Stimulated activated CD8-positive, alpha-beta memory T cell treated with anti-CD3 and anti-CD28 coated beads, Interleukin-2, amount 100 ng/mL, for 48 hours (primary cell): ENCODE measurements at places on chromosomes 7 and 10.

- no peak for DNase-seq
These were observed 168.7 kb upstream of the HABP2 start for GRCh38 chr10:113384181-113384580.

GRCh38 chr7:33087858-33088257 lies 21.3 kb downstream of the RP9 start:
- no peak for DNase-seq

DNA sequence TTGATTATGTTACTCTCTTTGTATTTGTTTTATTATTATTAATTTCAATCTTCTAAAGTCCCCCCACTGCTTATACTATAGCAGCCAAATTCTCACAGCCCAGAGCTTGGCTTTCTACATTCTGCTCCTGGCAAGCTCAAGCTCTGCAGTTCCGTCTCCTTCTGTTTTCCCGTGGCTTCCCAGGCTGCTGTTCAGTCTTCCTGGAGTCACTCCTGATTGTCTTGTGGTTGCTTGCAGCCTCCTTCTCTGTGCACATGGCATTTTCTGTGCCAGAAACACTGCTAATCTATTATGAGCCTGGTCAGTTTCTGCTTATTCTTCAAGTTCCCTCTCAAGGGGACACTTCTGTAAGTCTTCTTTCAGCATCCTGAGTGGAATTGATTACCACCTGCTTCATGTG lies 533.7 kb upstream of the IGFBP3 start:
- no peak for DNase-seq

DNA sequence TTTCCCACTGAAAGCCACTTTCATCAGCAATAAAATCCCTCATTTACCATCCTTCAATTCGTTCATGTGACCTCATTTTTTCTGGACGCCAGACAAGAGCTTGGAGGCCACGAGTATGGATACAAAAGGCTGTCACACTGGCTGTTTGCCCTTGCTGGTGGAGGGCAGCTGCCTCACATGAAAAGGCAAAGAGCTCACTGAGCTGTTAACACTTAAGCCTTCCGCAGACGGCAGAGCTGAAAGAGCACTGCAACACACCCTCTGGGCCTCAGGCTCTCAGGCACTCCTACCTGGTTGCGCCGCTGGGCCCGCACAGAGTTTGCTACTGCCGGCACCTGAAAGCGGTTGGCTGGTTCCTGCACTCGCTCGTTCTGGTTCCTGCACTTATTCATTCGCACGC lies 193.5 kb downstream of the CFTR start:
- DNase-seq = no peak

GRCh38 chr7:9231630-9232121 lies 798.3 kb downstream of the NXPH1 start:
- DNase-seq = no peak

DNA sequence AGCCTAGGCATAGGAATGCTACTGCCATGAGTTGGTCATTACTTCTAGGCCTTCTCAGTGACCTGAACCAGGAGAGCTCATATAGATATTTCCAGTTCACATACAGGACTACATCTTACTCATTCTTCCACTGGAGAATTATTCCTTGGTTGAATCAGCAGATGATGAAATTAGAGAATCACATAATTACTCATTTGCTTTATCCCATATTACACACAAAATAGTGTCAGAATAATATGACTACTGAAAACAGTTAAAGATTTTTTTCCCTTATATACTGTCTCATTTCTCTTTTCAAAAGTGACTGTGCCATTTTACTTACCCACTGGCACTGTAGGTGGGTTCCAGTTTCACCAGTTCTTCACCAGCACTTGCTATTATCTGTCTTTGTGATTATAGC lies 18.5 kb downstream of the BMS1 start:
- DNase-seq = no peak

GRCh38 chr10:89677341-89677740 lies 24.0 kb upstream of the KIF20B start:
- DNase-seq = no peak

GRCh38 chr10:50322077-50322476 lies 70.8 kb upstream of the ASAH2 start:
- DNase-seq = no peak

GRCh38 chr7:157043745-157044144 lies 33.3 kb upstream of the MNX1 start:
- no peak for DNase-seq

DNA sequence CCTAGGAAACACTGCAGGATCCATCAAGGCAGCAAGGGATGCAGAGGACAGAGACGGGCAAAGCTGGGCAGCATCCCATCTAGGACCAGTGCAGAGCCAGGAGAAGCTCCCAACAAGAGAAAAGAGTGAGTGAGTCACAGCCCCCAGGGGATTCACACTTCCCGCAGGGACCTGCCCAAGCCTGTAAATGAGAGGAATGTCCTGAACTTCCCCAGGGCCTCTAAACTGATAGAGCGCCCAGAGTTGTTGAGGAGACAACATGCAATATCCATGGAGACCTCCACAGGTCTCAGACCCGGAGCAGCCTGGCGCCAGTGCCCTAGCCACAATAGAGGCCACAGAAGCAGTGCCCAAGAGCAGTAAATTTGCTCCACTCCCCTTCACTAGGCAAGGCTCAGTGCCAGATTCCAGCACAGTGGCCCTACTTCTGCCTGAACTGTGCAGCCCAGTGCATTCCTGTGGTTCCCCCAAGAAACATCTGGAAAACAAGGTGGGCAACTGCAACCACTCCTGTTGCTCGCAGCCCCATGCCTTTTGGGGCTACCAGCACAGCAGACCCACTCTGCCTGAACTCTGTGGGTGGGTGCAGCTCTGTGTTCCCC lies 567.5 kb downstream of the POM121L12 start:
- no peak for DNase-seq

- DNase-seq = no peak
These were observed 292.9 kb downstream of the LHFPL3 start for GRCh38 chr7:104621321-104621720.

DNA sequence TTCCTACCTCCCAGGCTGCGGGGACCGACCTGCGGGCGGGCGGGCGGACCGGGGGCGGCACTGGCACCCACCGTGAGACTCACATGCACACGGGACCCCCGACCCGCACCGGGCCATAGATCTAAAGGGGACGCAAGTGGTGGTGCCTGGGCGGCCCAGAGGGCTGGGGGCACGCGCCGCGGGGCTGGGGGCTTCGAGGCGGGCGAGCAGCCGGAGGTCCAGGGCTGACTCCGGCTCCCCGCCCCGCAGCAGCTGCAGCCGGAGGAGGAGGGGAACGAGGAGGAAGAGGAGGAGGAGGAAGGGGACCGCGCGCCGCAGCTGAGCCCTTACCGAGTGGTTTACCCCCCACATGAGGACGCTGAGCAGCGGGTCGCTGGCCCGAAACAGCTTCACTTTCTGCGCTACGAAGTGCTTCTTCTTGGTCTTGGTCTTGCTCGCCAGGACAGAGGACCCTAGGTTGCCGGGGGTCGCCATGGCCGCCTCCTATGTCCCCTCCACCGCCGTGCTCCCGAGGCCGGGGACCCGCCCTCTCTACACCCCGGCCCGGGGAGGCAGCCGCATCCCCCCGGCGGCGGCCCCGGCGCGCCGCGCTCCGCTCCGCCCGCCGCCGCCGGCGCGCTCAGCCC lies 412 bp downstream of the PIP4K2A start:
- peak; percentile 24 for DNase-seq

DNA sequence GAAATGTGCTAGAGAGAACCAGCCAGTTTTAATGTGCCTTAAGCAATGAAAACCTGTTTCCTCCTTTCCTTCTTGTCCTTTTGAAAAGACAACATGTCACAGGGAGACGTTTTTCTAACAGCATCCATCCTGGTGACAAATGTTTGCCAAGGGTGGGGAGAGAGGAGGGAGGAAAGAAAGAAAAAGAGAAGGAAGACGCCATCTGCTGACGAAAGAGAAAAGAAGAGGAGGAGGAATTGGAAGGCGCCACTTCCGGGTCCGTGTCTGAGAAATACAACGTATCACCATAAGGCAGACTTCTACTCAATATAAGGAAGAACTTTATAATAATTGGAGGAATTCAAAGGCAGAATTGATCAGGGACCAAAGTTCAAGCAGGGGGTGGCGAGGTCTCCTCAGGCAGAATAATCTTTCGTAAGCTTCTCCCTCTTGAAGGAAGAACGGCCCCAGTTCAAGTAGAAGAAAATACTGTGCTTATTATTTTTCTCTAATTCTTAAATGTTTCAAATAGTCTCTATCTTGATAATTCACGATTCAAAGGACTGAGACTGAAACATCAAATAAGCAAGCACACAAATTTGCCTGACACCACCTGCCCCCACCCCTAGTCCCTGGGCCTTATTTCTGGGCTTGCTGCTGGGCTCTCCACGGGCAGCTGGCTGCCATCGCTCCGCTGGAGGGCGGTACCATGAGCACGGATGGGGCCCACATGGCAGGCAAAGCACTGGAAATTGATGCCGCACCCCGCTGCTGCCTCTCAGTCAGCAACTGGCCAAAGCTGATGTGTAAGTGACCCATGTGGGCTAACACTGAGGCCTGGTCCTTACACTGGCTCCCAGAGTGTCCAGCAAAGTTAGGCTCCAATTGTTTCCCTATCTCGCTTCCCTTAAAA lies 273.7 kb upstream of the KLF14 start:
- no peak for DNase-seq

DNA sequence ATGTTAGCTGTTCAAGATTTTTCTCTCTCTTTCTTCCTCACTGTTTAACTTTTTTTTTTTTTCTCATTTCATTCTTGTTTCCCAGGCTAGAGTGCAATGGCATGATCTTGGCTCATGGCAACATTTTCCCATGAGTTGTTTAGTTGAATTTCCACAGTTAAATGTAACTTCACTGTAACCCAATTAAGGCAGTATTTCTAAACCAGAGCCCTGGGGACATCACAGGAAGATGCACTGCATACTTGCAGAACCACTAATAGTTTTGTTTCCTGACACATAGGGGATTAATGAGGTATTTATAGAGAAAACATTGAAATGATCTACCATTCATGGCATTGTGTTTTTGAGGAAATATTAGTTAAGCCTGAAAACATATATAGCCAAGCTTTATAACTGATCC lies 795.6 kb upstream of the GHITM start:
- DNase-seq = no peak

GRCh38 chr7:44062903-44063295 lies 2.5 kb downstream of the PGAM2 start:
- no peak for DNase-seq

DNA sequence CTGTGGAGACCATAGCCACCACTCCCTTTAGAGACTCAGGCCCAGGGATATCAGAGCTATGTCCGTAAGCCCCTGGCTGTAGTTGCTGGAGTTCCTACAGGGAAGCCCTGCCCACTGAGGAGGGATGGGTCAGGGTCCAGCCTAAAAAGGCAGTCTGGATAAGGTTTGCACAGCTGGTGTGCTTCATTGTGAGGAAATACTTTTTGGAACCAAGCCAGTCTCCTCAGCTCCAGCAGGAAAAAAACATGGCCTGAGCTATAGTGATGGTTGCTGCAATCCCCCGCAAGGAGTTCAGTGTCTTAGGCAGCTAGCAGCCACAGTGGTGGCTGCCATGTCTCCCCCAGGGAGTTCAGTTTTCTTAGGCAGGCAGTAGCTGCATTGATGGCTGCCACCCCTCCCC lies 52.6 kb upstream of the CYP2C8 start:
- no peak for DNase-seq

DNA sequence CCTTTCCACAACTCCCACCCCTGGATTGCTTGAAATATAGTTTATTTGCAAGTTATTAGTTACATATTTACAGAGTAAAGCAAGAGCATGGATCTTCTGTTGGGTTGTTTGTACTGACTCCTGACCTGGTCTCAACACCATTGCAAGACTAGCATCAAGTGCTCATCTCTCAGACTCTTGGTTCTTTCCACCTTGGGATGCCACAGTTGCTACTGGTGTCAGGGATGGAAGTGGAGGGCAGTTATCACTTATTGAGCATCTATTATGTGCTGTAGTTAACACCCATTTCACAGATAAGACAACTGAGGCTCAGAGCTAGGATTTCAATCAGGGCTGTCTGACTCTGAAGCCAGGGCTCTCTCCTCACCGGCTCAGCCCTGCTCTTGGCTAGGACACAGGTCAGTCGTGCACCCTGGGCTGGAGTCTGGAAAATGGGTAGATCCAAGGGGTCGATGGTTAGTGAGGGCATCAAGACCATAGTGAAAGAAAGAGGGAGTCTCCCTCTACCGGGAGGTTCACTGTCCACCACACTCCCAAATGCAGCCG lies 614 bp upstream of the ADAMTS14 start:
- DNase-seq = no peak
